ENCODE measurements at places on chromosomes 3 and 15. TPM values are rescaled to one million over a fixed set of nuclear protein-coding genes. Genes with fewer than 3 reads are reported as not detected.

GRCh38 chr3:14133876-14134275 lies 9.0 kb downstream of the TMEM43 start:
- no peak for DNase-seq

- DNase-seq = no peak
Measured at GRCh38 chr3:188906236-188906635, 265.5 kb upstream of the TPRG1 start.

- no peak for DNase-seq
Measured at GRCh38 chr3:4107430-4107829, 195.7 kb upstream of the SETMAR start.

DNA sequence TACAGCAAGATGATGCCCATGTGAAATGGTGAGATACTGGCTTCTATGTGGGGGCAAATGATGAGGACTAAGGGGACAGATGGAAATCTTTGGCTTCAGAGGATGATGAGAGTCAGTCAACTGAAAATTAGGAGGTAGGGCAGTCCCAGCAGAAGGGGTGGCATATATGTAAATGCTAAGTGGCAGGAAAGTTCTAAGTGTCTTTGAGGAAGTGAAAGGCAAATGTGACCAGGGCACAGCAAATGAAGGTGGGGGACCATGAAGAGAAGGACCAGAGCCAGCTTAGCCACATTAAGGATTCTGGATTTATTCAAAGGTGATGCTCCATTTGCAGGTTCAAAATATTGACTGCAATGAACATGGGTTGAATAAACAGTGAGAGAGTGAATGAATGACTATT lies 29.2 kb upstream of the LIMD1 start:
- DNase-seq = no peak

LTK gene
- total RNA-seq = 0.69 TPM

- no peak for DNase-seq
Measured at GRCh38 chr15:70447928-70448698, 315.2 kb downstream of the UACA start.

GRCh38 chr3:47193871-47194859 lies 30.3 kb upstream of the SETD2 start:
- DNase-seq = no peak

CHRNA5 gene
- total RNA-seq = 0.39 TPM

GRCh38 chr3:192408007-192408646 lies 319.2 kb downstream of the FGF12 start:
- no peak for DNase-seq

GRCh38 chr3:182729903-182730674 lies 63.2 kb upstream of the ATP11B start:
- DNase-seq = no peak

HIGD1A gene
- 88.2 TPM for total RNA-seq

PDZRN3 gene
- total RNA-seq = 66.5 TPM

- no peak for DNase-seq
Measured at GRCh38 chr3:8845641-8846040, 76.2 kb upstream of the OXTR start.

- DNase-seq = no peak
Measured at GRCh38 chr3:196341137-196341536, 2.9 kb upstream of the TM4SF19 start.

- DNase-seq = no peak
Measured at GRCh38 chr15:39783244-39783820, 691 bp upstream of the FSIP1 start.

GOLGA8J gene
- total RNA-seq = 0.30 TPM

DNA sequence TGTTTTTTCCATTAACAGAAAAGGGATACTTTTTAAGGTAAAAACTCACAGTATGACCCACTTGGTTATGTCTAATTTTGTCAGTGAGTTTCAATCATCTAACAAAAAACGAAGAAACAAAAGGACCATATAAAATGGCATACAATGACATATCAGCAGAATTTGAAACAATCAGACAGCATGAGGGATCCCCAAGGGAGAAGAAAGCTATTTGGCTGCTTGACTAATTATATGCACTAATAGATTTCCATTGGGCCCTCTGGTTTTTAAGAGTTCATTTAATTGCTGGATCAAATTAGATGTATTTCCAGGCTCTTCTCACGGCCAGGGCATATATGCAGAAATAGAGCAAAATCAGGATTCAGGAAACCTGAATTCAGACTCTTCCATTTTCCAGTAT lies 376.4 kb upstream of the GBE1 start:
- no peak for DNase-seq

DNA sequence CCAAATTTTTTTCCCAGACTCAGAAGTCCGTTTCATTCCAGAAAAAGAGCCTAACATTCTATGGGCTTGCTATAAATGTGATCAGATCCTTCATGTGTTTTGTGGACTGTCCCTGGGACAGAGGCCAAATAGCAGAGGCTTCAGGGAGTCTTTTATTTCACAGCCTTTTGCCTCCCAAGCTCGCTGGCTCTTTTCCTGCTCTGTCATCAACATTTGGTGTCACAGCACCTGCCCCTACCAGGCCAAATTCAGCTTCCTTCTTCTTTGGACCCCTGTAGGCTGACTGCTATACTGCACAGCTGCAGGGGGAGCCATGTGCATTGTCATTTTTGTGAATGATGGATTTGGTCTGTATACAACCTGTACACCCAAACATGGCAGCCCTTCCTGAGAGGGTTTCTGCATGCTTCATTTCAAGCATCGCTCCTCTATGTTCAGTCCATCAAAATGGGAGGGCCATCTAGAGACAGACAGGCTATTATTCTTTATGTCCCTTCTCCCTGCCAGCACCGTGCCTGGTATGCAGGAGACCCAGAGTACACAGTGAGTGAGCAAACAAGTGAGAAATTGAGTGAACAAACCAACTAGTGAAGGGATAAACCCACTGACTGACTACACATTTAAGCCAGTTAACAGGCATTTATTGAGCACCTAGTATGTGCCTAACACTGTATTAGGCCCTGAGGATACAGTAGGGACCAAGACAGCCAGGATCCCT lies 17.9 kb upstream of the RPP14 start:
- no peak for DNase-seq

C3orf70 gene
- 6.5 TPM for total RNA-seq

TM4SF1 gene
- total RNA-seq = 191 TPM

GRCh38 chr3:24551626-24552025 lies 57.0 kb upstream of the THRB start:
- DNase-seq = no peak

MINDY2 gene
- total RNA-seq = 20.4 TPM

PLA2G4D gene
- total RNA-seq = 4.8 TPM

- DNase-seq = no peak
Measured at GRCh38 chr3:94106268-94106667, 43.4 kb downstream of the NSUN3 start.

GRCh38 chr3:43674345-43675085 lies 16.2 kb upstream of the ABHD5 start:
- DNase-seq = no peak

MOBP gene
- 0.10 TPM for total RNA-seq

SLC12A6 gene
- total RNA-seq = 18.3 TPM

DNA sequence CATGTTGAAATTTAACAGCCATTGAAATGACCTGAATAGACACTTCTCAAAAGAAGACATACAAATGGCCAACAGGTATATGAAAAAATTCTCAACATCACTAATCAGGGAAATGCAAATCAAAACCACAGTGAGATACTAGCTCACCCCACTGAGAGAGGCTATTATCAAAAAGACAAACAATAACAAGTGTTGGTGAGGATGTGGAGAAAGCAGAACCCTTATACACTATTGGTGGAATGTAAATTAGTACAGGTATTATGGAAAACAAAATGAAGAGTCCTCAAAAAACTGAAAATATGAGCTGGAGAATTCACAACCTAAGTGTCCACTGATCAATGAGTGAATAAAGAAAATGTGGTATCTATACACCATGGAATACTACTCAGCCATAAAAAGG lies 21.5 kb downstream of the THOC7 start:
- DNase-seq = no peak

- DNase-seq = peak; percentile 70
Measured at GRCh38 chr3:134486577-134487041, 752 bp downstream of the CEP63 start.

GRCh38 chr15:67413770-67414390 lies 107.1 kb upstream of the C15orf61 start:
- DNase-seq = no peak

- DNase-seq = peak; percentile 34
Measured at GRCh38 chr15:88243895-88244787, 12.4 kb downstream of the NTRK3 start.

ARRDC4 gene
- 25.4 TPM for total RNA-seq

DNA sequence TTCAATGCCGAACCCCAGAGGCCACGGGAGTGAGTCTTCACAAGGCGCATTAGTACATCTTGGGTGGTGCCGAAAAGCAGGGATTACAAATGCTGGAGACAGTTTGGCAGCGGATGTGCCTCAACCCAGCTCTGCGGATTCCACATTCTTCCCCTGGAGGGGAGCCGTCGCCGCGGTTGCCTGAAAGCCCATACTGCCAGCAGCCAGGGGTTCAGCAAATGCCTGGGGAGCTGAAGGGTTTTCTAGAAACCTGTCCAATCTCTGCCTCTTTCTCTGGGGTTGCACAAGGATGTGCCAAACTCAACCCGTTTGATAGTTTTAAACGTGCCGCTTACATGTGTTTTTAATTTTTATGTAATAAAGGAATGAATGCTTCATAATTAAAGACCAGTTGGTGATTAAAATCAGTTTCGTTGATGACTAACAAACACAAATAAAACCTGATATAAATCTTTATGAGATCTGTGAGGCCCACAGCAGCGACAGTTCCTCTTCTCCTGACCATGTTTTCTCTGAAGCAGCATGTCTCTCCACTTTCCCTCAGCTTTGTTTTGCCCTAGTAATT lies 74.6 kb upstream of the LEKR1 start:
- peak; percentile 78 for DNase-seq

ECE2 gene
- total RNA-seq = not detected

DNA sequence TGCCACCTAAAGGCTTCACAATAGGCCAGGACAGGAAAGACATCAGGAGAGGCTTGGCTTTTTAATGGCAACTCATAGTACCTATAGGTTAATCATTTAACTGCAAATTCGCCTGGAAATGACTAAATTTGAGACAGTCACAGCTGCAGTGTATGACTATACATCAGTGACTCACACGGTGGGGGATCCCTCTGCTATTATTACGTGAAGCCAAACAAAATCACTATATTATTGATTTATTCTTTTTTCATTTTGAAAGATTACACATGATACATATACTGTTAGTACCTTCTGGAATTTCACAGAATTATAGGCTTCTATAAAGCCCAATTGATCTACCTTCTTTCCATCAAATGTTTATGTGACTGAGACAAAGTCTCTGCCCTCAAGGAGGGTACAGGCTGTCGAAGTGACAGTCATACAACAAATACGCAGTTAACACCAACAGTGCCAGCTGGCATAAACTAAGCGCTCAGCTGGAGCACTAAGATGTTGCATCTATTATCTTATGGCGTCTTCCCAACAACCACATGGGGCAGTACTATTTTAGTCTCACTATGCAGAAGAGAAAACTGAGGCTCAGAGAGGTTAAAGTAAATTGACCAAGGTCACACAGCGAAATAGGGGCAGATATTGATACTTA lies 82.0 kb upstream of the LMOD3 start:
- no peak for DNase-seq
